HL-60 (cell line): ENCODE measurements at places on chromosomes 7 and 10.

DNA sequence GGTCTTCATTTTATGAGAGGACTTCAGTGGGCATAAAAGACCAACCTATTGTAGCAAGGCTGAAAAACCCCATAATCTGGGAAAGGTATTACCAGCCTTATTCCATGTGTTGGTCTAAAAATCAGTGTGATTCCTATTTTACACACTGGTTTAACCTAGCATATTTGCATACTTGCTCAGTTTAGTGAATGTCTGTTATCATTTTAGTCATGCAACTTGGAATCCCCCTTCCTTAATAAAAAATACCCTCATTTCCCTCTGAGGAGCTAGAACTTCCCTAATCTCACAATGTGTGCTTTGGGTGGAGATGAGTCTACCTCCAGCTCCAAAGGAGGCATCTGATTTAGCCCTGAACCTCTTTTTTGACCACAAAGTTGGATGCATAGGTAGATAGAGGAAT is 312.8 kb upstream of the SORCS1 start:
- DNase-seq, result no peak

DNA sequence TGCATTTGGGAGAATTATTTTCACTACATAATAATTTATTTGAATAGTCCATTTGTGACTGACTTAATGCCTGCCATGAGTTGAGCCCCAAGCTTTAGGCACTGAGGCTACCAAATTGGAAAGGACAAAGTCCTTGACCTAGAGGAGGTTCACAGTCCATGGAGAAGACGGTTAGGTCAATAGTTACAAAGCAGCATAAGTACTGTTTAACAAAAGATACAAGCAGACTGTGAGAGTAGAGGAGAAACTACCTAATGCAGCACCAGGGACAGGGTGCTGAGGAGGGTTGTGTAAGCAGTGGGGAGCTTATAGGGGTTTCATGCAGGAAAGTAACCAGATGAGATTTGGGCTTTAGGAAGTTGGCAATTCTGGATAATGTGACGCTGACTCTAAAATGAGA is 139.2 kb downstream of the LCOR start:
- DNase-seq, result no peak

DNA sequence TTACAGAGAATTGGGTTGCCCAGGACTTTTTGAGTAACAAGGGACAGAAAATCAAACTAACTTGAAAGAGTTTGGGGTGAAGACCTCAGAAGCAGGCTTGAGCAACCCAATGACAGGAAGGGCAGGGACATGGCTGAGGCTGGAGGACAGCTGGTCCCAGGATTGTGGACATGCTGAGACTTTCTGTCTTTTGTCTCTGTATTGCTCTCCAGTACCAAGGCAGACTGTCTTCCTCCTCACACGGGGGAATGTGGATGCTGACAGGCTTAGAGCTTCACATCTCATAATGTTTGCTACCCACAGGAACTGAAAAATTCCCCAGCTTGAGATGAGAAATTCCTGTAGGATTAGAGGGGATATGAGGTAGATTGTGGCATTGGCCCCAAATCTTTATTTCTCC is 229.6 kb downstream of the PHF14 start:
- DNase-seq, result no peak

DNA sequence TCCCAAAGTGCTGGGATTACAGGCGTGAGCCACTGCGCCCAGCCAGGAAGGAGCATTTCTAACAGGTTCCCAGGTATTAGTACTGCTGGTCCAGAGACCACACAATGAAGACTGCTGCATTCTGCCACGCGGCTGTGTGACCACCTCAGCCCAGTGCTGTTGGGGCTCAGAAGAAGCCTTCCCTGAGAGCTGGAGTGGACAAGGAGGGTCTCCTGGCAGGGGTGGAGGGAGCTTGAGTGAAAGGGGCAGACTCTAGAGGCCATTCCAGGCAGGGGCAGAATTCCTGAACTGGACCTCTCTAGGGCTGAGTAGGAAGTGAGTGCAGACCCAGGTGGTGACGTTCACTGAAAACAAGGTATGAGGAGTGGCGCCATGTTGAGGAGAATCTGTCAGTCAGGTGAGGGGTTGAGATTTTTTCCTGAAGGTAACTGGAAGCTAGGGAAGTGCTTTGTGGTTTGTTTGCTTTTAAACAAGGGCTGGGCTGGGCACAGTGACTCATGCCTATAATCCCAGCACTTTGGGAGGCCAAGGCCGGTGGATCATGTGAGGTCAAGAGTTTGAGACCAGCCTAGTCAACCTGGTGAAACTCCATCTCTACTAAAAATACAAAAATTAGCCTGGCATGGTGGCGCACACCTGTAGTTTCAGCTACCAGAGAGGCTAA is 67.6 kb downstream of the TACC2 start:
- no peak for DNase-seq

DNA sequence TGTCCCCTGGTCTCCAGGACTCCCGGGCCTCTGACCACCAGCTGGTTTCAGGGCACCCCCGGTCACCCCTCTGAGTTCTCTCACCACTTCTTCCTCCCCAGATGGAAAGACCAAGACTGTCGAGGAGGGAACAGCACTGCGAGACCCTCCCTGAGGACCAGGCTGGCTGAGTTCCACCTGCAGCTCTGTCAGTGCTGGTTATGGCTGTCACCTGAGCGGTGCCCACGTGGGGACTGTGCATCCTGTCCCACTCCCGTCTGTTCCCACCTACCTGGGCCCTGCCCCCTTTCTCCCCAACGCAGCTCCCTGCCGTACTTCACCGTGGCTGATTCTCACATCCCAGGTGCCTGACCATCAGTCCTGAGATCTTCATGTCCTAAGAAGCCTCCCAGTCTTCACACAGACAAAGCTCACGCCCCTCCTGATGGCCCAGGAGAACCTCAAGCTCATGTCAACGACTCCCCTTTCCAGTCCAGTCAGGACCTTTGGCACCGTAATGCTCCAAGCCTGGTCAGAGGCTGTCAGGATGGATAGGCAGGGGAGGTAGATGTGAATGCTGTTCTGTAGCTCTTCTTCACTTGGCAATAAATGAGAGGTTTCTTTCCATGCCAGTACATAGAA is 159.7 kb downstream of the USP6NL start:
- no peak for DNase-seq

GRCh38 chr7:151453326-151453791 is 13.4 kb upstream of the CRYGN start:
- DNase-seq, result no peak
